ENCODE measurements at places on chromosomes 2 and 18.
A peak's percentile ranks its signal among the peaks of the same experiment; 100 is the strongest.

- DNase-seq: no peak
Measured at GRCh38 chr2:29025711-29026110, 44.6 kb downstream of the TOGARAM2 start.

DNA sequence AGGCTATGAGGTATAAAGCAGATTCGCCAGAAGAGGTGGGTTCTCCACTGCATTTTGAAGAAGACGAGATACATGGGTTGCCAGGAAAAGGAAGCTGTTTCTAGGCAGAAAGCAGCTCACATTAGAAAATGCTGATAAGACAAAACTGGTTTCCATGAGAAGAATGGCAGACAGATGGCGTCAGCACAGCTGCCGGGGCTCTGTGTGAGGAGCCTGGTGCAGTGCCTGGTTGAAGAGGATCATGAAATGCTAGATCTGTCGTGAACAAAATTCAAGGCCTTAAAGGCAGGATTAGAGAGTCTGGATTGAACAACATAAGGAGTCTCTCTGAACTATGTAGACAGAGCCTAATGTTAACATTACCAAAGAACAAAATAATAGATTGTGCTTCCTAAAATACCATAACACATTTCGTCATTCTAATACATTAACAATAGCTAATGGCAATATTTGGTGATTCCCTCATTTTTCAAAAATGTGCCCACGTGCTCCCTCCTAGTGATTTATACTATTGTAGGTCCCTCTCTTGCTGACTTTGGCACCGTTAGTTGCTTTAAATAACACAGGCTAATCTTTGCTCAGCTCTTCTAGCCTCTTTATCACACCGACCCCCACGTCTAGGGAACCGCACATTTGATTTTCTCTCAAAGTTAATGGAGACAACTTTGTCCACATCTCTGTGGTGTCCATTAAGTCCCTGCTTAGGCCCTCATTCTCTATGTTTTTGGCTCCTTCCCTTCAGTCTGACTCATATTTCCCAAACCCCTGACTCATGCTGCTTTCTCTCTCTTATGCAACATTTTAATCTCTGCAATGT is 38.2 kb downstream of the EFEMP1 start:
- peak; percentile 80 for DNase-seq

DNA sequence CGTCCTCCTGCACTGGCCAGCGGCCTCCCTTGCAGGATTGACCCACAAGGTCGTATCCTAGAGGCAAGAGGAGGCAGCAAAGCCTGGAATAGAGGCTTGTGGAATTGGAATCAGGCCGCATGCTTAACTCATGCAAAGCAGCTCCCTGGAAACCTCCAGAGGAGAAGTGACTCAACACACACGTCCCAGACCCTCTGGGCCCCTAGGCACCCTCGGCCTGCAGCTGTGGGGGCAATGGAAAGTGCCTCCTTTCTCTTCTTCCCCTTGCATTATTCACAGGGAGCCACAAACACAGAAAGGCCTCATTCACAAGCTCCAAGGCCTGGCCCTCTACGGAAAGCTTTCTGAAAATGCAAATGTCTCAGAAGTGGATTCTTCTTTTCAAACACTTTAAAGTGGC is 19.6 kb downstream of the SPATA3 start:
- DNase-seq: no peak

GRCh38 chr2:97994476-97994875 is 1.3 kb downstream of the TMEM131 start:
- DNase-seq: no peak

DNA sequence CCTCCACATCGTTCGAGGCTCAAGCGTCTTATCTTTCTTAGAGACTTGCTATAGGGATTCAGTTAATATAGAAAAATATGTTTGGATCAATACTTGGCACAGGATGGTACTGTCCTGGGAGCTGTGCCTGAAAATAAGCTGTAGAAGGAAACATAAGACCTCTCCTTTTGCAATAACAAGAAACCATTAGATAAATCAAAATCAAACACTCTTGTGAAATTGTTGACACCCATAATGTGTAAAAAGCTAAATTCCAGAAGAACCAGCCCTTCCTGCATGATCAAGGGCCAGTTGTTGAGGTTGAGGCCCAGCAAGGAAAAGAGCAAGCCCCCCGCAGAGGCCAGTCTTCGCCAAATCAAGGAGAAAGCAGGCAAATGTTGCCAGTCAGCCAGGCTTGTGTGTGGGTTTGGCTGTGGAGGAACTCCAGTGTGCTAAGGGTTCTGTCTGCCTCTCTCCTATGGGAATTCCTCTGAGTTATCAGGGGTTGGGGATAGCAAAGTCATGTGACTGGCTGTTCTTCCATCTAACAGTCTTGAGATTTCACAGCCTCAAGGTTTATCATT is 185.7 kb downstream of the ACKR3 start:
- no peak for DNase-seq

DNA sequence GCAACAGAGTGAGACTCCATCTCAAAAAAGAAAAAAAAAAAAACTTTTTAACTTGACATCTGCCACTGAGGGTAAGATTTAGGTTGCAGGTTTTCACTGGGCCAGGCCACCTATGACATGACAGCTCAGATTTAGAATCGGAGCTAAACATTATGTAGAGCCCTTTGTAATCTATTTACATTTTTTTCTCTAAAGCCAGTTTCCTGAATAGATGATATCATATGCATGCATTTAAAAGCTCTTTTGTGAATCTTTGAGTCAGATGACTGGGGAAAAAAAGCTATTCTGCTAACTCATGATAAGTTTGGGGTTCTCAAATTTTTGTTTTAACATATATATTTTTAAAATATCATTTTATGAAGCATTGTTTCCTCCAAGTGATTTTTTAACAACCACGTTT is 21.3 kb downstream of the PRKAG3 start:
- DNase-seq: no peak
